Heart right ventricle (tissue), 16 donors: ENCODE measurements at places on chromosomes 2 and 18. TPM values are rescaled to one million over a fixed set of nuclear protein-coding genes. Genes with fewer than 3 reads are reported as not detected.
A peak's percentile ranks its signal among the peaks of the same experiment; 100 is the strongest.

GRCh38 chr2:194166818-194167217, 1490.2 kb upstream of the SLC39A10 start:
- no peak for DNase-seq

DNA sequence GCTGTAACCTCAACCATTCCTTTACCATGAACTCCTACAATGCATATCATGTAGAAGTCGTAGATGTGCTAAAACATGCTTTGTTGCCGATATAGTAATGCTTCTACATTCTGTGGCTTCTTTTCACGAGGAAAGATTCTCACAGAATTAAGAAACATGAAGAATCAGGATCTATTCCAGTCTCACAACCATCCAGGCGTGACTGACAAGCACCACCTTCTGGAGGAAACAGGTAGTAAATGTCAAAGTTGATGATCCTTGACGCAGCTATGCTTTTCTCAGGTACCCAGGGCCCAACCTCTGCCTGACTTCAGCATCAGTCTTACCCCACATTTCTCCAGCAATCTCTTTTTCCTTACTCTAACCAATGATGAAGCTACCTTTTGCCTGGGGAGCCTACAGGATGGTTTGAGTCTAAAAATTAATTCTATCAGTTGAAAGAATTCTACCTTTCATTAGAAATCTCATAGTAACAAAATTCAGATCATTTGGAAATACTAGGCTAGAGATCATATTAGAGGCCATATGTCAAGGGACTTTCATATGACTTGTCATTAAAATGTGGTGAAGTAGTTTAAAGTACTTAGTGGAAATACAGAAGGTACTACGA, 123.3 kb upstream of the RND3 start:
- no peak for DNase-seq

DES gene
- polyA plus RNA-seq = 13,697 TPM

DNA sequence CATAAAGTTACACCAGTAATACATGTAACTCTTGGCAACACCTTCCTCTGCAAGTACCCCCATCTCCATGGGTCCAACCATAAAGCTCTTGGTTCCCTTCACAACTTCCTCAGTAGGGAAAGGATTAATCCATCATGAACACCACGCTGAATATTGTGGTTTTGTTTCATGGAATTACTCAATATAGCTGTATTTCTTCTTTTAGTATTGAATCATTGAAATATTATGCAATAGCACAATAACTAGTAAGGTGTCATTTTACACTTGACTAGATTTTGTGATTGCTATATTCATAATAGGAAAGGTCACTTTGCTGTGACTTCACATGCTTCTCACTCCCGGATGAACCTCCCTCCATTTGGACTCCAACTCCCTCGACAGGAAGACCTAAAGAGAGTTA, 29.7 kb upstream of the PID1 start:
- no peak for DNase-seq

ANKRD36 gene
- polyA plus RNA-seq = 0.96 TPM

GRCh38 chr2:137947032-137947727, 17.1 kb upstream of the HNMT start:
- DNase-seq = no peak

ADAM17 gene
- 9.4 TPM for polyA plus RNA-seq

- no peak for DNase-seq
Measured at GRCh38 chr2:106176446-106177099, 17.5 kb downstream of the UXS1 start.

LINC00305 gene
- not detected for polyA plus RNA-seq

- DNase-seq = peak; percentile 37
Measured at GRCh38 chr2:106575955-106576354, 88.8 kb downstream of the CD8B2 start.

- DNase-seq = no peak
Measured at GRCh38 chr2:174233771-174234275, 14.5 kb downstream of the OLA1 start.

DNA sequence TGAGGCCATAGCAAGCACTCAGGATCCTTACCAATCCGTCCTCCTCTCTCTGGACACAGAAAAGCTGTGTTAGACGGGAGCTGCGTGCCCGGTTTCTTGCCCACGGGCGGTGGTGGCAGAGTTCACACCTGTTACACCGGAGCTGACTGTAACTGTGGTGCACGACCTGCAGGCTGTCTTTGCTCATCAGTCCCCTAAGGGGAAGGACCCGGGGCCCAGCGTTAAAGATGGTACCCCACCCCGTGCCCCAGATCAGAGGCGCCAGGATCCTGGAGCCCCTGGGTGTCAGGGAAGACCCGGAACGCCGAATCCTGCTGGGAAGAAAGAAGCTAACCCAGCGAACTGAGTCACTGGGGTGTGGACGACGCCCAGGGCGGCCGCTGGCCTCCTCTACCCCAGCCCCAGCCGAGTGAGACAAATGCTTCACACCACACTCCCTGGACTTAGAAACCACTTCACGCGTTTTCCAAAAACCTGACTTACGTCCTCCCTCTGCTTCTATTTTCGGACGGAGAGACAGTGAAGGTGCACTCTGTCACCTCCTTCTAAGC, 293.6 kb upstream of the SALL3 start:
- no peak for DNase-seq

- no peak for DNase-seq
Measured at GRCh38 chr18:44356566-44357157, 324.0 kb upstream of the SETBP1 start.

GRB14 gene
- 4.5 TPM for polyA plus RNA-seq

IL1A gene
- 0.01 TPM for polyA plus RNA-seq

DNA sequence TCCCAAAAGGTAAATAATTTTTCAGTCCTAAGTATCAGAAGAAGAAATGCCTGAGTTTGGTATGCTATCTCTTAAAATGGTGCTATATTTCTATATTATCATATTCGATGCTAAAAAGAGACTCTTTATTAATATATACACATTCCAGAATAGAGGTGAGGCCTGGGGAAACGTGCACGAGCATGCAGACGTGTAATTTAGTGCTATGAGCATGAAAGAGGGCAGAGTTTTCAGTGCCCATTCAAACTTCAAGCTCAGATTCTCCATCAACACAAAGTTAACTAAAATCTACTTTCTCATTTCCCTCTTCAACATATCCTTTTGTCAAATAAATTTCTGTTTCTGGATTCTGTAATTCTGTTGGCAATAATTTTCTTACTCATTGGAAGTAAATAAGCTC, 5.7 kb upstream of the COBLL1 start:
- DNase-seq = no peak
